ENCODE measurements at places on chromosomes 11 and 22.

- no peak for DNase-seq
Measured at GRCh38 chr11:91707652-91708482, 516.8 kb upstream of the FAT3 start.

GRCh38 chr11:123429913-123430720 is at the start of gene GRAMD1B:
TSS of gene GRAMD1B (plus strand) at chr11:123430269. CDS start at chr11:123430793, 524 bp downstream.
- DNase-seq = no peak

- no peak for DNase-seq
Measured at GRCh38 chr11:84128840-84129239, 842.7 kb upstream of the CCDC90B start.

DNA sequence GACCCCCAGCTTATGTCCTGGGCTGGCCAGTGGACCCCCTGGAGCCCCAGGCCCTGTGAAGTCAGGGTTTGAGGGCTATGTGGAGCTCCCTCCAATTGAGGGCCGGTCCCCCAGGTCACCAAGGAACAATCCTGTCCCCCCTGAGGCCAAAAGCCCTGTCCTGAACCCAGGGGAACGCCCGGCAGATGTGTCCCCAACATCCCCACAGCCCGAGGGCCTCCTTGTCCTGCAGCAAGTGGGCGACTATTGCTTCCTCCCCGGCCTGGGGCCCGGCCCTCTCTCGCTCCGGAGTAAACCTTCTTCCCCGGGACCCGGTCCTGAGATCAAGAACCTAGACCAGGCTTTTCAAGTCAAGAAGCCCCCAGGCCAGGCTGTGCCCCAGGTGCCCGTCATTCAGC is 24.6 kb downstream of the CSF2RB start:
- no peak for DNase-seq

DNA sequence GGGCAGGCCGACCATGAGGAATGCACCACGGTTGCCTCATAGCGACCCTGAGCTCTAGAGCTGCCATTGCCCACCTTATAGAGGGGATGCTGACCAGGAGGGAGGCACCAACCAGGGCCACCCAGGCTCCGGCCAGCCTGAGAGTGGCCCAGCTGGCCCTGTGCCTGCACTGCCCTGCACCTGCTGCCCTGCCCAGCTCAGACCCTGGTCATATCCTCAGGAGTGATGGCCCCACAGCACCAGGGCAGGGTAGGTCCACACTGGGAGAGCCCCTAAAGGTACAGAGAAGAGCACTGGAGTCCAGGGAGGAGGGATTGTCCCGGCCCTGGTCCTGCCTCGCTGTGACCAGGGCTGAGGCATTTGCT is 127.8 kb downstream of the MED15 start:
- no peak for DNase-seq

GRCh38 chr11:34158661-34159060 is 53.2 kb downstream of the NAT10 start:
- no peak for DNase-seq

DNA sequence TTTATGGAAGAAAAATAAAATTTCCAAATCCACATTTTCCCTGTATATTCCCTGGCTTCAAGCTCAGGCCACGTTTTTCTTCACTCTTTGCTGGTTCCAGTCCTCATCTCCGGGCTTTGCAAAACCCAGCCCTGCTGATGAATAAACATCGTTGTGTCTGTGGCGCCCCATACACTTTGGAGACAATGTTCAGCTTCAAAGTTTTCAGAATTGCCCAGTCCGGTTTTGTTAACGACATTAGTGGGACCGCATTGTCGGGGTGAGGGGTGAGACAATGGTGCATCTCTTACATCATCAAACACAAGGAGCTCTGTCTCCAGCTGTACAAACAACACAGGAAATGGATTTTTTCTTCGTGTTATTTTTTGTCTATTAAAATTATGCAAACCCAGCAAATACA is 53.4 kb upstream of the HTATIP2 start:
- no peak for DNase-seq

DNA sequence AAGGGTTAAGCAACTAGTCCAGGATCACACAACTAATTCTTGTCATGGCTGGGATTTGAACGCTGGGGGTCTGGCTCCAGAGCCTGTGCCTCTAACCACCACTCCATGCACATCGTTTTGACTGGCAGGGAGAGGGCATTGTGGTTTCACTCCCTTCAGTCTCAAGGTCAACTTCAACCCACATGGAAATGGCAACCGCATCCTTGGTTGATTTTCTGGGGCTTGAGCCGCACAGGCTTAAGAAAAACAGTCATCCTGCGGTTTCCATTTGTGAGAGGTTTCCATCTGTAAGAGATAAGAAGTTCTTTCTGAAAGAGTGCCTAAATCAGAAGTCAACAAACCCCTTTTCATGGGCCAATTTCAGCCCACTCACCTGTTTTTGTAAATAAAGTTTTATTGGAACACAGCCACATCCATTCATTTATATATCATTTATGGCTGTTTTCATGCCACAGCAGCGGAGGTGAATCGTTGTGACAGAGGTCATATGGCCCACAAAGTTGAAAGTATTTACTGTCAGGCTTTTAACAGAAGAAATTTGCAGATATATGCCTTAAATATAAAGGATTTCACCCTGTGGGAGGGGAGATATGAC is 65.7 kb downstream of the SGSM1 start:
- no peak for DNase-seq
